ENCODE measurements at places on chromosomes 1 and 21.

DNA sequence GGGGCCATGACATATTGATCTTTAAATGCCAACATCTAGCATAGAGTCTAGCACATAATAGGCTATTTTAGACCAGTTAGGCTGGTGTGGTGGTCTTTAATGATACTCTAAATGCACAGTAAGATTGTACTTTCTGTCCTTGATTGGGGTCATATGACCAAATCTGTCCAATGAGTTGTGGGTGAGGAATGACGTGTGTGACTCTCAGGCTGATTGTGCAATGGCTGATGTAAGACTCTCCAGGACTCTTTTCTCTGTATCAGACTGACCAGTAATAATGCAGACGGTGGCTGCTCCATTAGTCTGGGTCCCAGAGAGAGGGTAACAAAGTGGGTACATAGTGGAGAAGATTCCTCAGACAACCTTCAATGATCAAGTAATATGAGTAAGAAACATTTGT is 541.6 kb upstream of the CAMK1G start:
- no peaks in the 10 kb centered on the region for H3K27me3 ChIP-seq
- no peaks in the 10 kb centered on the region for H3K4me1 ChIP-seq
- H3K4me3 ChIP-seq, result no peak overlapping the region
- no peak overlapping the region for H3K27ac ChIP-seq
- DNase-seq, result no peak
- H3K36me3 ChIP-seq, result no peaks in the 10 kb centered on the region

GRCh38 chr21:37338671-37339551 is 27.7 kb upstream of the DYRK1A start:
- H3K36me3 ChIP-seq, result no peaks in the 10 kb centered on the region
- peaks cover 2% of the 10 kb centered on the region for H3K27me3 ChIP-seq
- no peak overlapping the region for H3K27ac ChIP-seq
- H3K4me3 ChIP-seq, result no peak overlapping the region
- DNase-seq, result no peak

DNA sequence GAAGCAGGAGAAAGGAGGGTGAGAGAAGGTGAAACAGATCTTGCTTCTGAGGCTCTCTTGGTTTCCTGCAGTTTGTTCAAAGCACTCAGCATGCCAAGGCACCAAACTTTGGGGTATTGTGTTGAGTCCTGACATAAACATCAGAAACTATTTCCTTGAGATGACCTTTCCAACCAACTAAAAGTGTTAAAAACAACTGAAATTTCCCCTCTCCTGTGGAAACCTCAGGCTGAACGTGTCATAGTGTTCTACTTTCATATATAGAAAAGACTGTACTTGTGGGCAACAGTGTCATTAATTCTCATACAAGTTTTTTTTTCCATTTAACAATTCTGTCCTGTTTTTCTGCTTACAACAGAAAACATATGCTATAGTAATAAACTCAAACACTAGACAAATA is 6.3 kb upstream of the LYST start:
- H3K4me1 ChIP-seq, result peaks cover 6% of the 10 kb centered on the region
- H3K4me3 ChIP-seq, result no peak overlapping the region
- H3K27ac ChIP-seq, result no peak overlapping the region
- no peaks in the 10 kb centered on the region for H3K36me3 ChIP-seq
- H3K27me3 ChIP-seq, result peaks cover 23% of the 10 kb centered on the region

DNA sequence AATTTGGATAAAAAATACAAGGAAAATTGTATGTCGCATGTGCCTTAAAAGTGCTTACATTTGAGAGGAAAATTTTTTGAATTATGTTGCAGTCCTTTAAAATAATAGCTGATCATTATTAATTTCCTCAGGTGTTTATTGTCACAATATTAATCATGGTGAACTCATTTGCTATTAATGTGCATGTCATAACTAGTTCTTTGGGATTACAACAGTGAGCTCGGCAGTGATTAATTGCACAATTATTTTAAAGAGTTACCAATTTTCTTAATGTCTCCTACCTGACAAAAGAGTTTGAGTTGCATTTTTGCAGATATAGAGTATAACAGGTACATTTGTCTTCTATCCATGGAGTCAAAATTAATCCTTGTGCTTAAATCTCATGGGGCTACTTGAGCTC is 854.3 kb downstream of the BRINP3 start:
- no peaks in the 10 kb centered on the region for H3K4me1 ChIP-seq
- H3K4me3 ChIP-seq, result no peak overlapping the region
- no peaks in the 10 kb centered on the region for H3K36me3 ChIP-seq
- H3K27ac ChIP-seq, result no peak overlapping the region
- DNase-seq, result no peak
- H3K27me3 ChIP-seq, result no peaks in the 10 kb centered on the region

GRCh38 chr1:29504196-29504595 is 267.9 kb downstream of the PTPRU start:
- H3K27me3 ChIP-seq, result no peaks in the 10 kb centered on the region
- DNase-seq, result no peak
- no peak overlapping the region for H3K27ac ChIP-seq
- no peaks in the 10 kb centered on the region for H3K4me1 ChIP-seq

DNA sequence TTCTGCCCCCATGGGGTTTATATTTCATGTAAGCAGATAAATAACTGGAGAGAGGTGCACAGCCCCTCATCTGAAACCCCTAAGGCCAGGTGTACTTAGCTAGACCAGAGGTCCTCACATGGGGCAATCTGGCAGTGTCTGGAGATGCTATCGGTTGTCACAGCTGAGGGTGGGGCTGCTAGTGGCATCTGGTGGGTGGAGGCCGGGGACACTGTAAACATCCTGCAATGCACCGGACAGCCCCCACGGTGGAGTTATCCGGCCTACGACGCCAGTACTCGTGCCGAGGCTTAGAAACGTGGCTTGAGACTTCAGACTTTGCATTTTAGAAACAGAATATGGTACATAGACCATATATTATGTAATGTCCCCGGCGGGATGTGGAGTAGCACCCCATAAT is 186.5 kb upstream of the VAMP3 start:
- H3K4me1 ChIP-seq, result no peaks in the 10 kb centered on the region
- H3K27me3 ChIP-seq, result no peaks in the 10 kb centered on the region
- no peaks in the 10 kb centered on the region for H3K36me3 ChIP-seq
- DNase-seq, result no peak

DNA sequence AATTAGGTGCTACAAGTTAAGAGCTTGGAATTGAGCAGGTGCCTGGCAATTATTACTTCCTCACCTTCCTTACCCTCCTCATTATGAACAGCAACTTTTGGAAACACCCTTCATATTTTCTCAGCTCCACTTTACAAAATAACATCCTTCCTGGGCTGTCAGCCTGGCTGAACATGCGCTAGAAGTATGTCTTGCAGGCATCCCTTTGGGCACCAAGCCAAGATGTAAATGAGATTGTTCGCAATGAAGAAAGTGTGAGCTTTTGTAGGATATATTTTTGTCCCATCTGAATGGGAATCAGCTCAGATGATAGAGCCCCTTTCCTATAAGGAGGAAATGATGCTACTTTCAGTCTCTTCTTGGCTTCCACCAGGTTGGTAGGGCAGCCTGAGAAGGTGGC is 245.9 kb downstream of the KAZN start:
- DNase-seq, result no peak
- no peaks in the 10 kb centered on the region for H3K27me3 ChIP-seq
- no peak overlapping the region for H3K27ac ChIP-seq
- H3K4me3 ChIP-seq, result no peak overlapping the region

DNA sequence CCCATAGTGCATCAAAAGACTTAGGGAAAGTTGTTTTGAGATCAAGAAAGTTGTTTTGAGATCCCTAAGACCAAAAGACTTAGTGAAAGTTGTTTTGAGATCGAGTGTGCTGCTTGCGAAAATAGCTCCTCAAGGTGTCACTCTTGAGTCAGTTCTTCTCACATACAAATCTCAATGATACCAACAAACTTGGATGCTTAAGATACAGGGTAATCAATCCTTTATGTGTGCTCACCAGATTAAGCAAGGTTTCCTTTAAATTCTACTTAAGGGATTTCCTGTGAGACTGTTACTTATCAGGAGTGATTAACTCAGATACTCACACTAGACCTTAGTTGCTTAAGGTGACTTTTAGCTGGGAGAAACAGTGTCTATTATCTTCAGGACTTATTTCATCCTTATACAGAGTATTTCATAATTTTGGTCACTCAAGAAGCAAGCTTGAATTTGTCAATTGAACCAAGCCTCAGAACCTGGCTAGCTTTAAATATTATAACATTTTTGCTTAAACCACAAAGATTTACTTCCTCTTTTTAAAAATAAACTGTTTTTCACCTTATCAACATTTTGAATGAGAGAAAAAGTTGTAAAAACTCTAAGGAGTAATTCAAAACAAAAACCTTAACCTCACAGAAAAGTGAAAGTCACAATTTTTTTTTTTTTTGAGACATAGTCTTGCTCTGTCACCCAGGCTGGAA is 8.0 kb upstream of the RLF start:
- H3K27ac ChIP-seq, result no peak overlapping the region
- DNase-seq, result peak; percentile 27
- no peak overlapping the region for H3K4me3 ChIP-seq

DNA sequence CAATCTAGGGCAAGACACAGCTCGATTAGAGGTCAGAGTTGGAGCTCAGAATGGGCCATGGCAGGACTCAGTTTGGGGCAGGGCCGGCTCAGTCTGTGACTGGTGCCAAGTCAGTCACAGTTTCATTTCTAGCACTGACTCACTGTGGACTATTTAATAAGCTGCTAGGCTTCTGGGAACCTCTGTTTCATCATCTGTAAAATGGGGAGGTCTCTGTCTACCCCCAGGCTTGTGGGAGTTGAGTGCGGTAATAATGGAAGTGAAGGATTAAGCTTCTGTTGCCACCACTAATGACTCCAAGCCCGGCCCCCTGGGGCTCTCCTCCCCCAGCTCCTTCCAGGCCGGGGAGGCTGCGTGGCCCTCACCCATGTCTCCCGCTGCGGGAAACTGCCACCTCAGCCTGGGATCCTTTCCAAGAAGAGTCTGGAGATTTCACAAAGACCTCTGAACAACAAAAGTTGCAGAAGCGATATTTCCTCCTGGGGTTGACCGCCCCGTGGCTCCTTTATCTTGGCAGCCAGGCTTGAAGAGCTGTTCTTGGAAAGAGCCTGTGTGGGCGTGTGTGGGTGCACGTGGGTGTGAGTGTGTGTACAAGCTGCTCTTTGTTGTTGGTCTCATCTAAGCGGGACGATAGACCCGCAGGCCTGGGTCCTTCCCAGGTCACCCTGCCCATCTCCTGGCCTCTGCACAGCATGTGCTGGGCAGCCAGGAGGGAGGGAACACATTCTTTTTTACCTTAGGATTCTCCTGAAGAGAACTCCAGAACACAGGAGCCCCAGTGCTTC is 29.1 kb downstream of the KNCN start:
- no peak overlapping the region for H3K4me3 ChIP-seq
- H3K36me3 ChIP-seq, result no peaks in the 10 kb centered on the region
- H3K27me3 ChIP-seq, result peaks cover 30% of the 10 kb centered on the region
- no peaks in the 10 kb centered on the region for H3K4me1 ChIP-seq

- H3K4me1 ChIP-seq, result peaks cover 51% of the 10 kb centered on the region
- no peaks in the 10 kb centered on the region for H3K27me3 ChIP-seq
- no peak for DNase-seq
- no peak overlapping the region for H3K4me3 ChIP-seq
Measured at GRCh38 chr1:159922511-159923202, 2.6 kb downstream of the TAGLN2 start.

- no peak overlapping the region for H3K27ac ChIP-seq
- peaks cover 3% of the 10 kb centered on the region for H3K27me3 ChIP-seq
- H3K4me3 ChIP-seq, result no peak overlapping the region
- H3K4me1 ChIP-seq, result no peaks in the 10 kb centered on the region
- H3K36me3 ChIP-seq, result no peaks in the 10 kb centered on the region
- no peak for DNase-seq
Measured at GRCh38 chr1:229365569-229365968, 22.7 kb upstream of the CCSAP start.

DNA sequence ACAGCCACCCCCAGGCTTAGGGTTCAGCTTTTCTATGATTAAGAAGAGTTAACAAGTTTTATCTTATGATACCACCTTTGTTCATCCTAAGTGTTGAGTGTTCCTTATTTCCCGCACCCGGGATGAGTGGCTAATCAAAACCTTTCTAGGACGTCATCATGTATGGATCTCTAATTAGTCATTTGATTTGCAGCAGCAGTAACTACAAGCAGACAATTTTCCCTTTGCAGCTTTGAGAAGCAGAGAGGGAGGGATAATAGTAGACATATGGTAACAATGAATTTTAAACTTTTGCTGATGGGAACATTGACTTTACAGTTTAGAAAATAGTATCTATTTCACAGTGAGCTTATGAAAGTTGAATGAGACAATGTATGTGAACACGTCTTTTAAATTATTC is 30.8 kb upstream of the SLC35F3 start:
- no peak for DNase-seq
- H3K4me1 ChIP-seq, result no peaks in the 10 kb centered on the region
- no peak overlapping the region for H3K4me3 ChIP-seq
- H3K36me3 ChIP-seq, result no peaks in the 10 kb centered on the region
- no peaks in the 10 kb centered on the region for H3K27me3 ChIP-seq

GRCh38 chr1:23126801-23127200 is 41.9 kb downstream of the LUZP1 start:
- no peaks in the 10 kb centered on the region for H3K36me3 ChIP-seq
- no peak for DNase-seq
- H3K4me3 ChIP-seq, result no peak overlapping the region
- no peaks in the 10 kb centered on the region for H3K27me3 ChIP-seq

- H3K36me3 ChIP-seq, result no peaks in the 10 kb centered on the region
- H3K4me1 ChIP-seq, result no peaks in the 10 kb centered on the region
- peaks cover 37% of the 10 kb centered on the region for H3K27me3 ChIP-seq
- no peak overlapping the region for H3K4me3 ChIP-seq
- no peak overlapping the region for H3K27ac ChIP-seq
Measured at GRCh38 chr1:109187127-109187526, 26.6 kb upstream of the SARS1 start.

GRCh38 chr1:227166559-227166958 is 151.7 kb downstream of the CDC42BPA start:
- peaks cover 9% of the 10 kb centered on the region for H3K27me3 ChIP-seq
- no peak overlapping the region for H3K4me3 ChIP-seq
- no peak overlapping the region for H3K27ac ChIP-seq
- no peaks in the 10 kb centered on the region for H3K4me1 ChIP-seq
- DNase-seq, result no peak

GRCh38 chr1:84997667-84998600 is 1.0 kb upstream of the MCOLN2 start:
- H3K4me1 ChIP-seq, result no peaks in the 10 kb centered on the region
- no peak overlapping the region for H3K4me3 ChIP-seq
- no peaks in the 10 kb centered on the region for H3K36me3 ChIP-seq

DNA sequence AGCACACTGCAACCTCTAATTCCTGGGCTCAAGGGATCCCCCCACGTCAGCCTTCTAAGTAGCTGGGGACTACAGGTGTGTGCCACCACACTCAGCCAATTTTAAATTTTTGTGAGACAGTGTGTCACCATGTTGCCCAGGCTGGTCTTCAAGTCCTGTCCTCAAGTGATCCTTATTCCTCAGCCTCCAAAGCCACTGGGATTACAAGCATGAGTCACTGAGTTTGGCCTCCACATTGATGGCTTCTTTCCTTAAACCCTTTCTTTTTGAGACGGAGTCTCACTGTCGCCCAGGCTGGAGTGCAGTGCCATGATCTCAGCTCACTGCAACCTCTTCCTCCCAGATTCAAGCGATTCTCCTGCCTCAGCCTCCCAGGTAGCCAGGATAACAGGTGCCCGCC is 7.6 kb downstream of the KPNA6 start:
- H3K27ac ChIP-seq, result no peak overlapping the region
- peaks cover 11% of the 10 kb centered on the region for H3K4me1 ChIP-seq
- no peak for DNase-seq
- peaks cover 13% of the 10 kb centered on the region for H3K36me3 ChIP-seq
- H3K4me3 ChIP-seq, result no peak overlapping the region

All from DND-41 (cell line).